ENCODE measurements at places on chromosomes 3 and 15.

DNA sequence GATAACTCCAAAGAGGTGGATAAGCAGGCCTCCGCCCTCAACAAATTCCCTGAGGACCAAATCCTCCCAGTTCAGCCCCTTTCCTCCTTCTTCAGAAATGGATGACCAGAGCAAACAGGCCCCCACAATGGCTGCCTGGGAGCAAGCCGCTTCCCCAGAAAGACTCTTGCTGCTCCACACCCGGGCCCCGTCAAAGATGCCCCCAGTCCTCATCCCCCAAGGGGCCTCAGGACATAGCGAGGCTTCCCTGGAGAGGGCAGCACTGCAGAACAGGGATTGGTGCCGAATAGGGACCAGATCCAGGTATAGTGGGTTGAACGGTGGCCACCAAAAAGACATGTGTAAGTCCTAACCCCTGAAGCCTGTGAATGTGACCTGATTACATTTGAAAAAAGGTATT, 502.3 kb downstream of the SHQ1 start:
- no peak for DNase-seq

DNA sequence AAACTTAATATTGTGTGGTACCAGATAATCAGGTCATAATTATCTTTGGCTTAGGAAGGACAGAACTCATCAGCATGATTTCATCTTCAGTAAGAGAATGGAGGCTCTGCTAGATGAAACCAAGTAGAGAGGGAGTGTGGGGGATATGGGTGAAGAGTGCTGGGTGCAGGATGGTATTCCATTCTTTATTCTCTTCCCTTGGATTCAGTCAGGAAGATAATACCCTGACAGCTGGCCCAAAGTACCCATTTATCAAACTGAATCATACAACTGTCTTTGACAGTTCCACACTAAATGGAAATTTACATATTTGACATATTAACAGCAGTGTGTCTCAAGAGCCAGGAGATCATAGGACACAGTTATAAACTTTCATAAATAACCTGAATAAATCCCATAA, 44.7 kb downstream of the GOLIM4 start:
- DNase-seq = no peak

DNA sequence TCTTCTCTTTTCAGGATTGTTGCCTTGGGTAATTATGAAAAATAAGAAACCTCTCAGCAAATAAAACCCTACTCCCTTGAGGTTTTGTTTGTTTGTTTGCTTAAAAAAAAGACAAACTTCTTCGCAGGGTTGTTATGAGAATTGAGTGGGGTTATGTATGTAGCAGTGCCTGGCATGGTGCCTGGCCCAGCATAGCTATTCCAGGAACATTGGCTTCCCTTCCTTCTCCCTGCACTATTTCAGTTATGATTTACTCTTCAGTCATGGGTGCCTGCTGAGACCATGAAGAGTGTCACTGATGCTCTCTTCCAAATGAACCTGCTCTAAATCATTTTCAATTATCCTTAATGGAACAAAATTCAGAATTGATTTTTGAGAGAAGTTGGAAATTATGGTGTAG, 283.5 kb upstream of the ROPN1 start:
- DNase-seq = no peak

GRCh38 chr15:62909257-62909656, 133.3 kb upstream of the TPM1 start:
- no peak for DNase-seq

DNA sequence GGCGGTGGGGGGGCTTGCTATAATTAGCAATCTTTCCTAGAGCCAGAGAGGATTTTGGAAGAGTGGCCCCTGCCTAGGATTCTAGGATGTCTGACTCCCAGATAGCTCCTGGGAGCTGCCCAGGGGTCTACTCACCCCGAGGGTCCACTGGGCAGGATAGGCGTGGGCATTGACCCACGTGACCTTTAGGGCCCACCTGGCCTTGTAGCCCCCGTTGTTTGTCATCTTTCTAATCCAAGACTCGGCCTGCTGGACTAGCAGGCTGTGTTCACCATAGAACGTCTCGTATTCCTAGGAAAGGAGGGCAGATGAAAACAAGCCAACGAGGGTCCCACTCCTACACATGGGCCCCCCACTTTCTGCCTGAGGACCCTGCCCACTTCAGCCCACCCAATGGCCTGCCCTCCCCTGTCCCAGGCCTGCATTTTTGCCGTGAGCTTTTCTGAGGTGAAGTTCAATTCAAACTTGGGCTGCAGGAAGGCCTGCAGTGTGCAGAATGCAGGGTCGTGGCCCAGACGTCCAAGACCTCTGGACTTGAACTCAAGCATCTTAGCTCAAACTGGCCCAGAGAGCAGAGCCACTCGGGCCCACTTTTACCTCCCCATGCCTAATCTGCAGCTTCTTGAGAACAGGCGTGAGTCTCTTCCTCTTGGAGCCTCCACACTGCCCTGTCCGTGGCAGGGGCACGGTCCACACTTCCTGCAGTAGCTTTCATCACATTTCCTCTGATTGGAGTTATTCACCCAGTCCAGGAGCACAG, 41.5 kb downstream of the MUC4 start:
- DNase-seq = no peak
